ENCODE measurements at places on chromosomes 6 and 20.

DNA sequence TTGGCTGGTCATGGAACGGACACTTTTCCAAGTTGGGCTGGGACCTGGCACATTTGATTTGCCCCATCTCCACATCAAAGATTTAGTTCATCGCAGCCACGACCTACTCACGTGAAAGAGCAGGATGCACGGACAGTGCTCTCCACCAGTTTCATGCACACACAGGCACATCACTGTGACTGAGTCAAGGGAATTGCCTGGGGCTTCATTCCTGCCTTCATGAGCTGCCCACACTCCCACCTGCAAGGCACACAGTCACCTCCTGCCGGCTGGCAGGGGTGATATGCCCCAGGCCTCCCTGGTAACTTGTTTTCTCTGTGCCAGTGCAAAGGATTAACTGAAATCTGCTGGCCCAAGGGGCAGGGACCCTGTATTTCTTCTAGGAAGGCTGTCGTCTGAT is 23.3 kb upstream of the CST1 start:
- DNase-seq: no peak

DNA sequence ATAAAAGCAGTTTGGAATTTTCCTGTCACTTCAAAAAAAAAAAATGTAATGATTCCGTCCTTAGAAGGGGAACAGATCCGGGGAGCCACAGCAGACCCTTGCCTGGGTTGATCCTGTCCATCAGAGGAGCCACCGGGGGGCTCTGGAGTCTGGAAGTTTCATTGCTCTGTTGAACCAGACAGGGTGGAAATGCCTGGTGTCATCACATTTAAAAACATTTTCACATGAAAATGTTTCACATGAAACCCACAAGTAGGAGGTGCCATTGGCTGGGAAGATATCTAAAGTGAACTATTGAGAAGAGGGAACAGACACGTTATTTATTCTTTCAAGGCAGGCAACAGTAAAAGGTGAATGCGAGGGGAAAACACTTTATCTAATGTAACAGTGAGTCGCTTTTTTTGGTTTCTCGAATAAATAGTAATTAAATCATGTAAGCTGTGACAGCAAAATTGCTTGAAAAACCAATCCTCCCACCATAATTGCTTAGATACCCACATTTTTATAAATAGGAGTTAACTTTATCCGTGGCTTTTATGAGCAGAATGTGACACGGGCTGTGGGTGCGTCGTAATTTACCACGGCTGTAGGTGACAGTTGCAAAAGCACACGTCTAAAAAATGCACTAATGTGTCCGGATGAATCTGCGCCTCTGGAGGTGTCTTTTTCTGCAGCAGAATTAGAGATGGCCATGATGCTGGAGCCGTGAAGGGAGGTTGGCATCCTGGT is 323.4 kb downstream of the TAF4 start:
- peak; percentile 17 for DNase-seq

- DNase-seq: no peak
These were observed 27.4 kb downstream of the BTBD9 start for GRCh38 chr6:38612143-38612965.

DNA sequence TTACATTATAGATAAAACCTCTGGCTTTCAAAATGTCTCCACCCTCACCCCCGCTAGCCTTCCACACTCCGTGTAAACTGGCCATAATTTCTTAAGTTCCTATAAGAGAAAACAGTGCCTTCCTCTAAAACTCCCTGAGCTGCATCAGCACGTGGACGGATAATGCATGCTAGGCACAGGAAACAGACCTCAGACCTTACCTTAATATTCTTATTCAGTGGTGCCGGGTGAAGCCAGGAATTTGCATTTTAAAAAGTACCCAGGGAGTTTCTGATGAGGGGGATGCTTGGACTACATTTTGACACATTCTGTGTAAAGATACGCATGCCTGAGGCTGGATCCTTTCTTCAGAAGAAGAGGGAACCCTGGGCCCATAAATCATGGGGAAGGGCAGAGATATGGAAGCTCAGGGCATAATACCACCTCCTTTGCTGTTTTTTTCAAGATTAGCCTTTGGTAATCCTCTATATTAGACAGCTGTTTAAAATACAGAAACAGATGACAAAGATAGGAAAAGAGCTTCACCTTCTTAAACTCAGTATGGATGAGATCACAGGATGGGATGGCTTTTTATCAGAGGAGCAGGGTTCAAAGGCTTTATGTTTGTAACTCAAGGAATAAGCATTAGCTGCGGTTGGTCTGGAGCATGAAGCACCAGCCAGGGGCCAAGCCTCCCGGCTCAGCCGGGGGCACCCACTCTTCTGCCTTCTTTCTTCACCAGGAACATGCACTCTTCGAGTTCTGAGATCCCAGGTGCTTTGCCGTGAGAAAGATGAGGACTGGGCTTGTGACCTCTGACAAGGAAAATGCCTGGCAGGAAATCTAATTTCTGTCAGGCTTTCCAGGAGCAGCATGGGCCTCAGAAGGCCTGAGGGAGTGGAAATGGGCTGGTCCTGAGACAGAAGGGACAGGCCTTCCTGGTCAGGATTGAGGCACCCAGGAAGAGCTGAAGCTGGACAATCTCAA is 218.1 kb upstream of the SOX4 start:
- no peak for DNase-seq

DNA sequence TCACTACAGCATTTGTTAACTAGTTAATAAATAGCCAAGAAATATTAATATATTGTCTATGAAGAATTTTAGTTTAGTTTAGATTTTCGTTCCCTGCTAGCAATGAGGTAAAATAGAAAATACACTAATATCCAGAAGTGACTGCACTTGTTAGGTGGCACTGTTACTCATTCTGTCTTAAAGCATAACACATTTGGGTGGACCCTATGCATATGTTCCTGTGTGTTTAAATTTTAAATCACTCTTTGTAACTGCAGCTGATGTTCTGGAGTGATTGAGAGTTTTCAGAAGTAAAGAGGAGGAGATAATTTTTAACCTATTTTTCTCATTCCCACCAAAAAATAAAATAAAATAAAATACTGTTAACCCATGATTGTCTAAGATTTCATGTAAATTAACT is 73.9 kb upstream of the SOX4 start:
- DNase-seq: no peak

GRCh38 chr6:104540743-104541142 is 319.0 kb downstream of the HACE1 start:
- DNase-seq: no peak

DNA sequence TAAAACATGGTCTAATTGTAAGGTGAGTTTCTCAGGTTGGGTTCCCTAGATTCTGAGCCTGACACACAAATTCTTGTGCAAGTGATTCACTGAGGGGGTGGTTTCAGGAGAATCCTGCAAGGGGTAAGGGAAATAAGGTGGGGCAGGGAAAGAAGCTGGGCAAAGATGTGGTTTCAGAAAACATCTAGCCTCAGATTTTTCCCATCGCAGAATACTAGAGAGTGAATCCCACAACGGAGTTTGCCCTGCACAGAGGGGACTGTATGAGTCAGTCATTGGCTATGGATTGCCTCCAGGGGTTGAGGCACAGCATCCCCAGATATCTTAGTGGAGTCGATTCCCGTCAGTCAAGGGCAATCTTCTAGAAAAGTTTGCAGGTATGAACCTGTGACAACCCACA is 65.2 kb downstream of the PRL start:
- no peak for DNase-seq

DNA sequence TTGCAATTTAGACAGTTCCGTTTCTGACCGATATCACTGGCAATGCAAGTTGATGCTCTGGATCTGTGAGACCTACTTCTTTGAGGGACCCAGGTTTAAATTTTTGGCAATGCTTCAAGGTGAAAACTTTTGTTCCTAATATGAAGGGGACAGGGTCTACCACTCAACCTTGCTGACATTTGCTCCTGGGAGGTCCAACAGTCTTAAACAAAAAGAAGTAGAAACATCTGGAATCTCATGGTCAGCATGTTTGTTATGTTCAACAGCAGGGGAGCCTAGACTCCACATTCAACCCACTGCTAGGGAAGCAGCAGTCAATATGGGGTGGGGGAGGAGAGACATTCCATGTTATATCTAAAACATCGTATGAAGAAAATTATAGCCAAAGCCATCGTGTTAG is 196.4 kb downstream of the SIM1 start:
- no peak for DNase-seq

DNA sequence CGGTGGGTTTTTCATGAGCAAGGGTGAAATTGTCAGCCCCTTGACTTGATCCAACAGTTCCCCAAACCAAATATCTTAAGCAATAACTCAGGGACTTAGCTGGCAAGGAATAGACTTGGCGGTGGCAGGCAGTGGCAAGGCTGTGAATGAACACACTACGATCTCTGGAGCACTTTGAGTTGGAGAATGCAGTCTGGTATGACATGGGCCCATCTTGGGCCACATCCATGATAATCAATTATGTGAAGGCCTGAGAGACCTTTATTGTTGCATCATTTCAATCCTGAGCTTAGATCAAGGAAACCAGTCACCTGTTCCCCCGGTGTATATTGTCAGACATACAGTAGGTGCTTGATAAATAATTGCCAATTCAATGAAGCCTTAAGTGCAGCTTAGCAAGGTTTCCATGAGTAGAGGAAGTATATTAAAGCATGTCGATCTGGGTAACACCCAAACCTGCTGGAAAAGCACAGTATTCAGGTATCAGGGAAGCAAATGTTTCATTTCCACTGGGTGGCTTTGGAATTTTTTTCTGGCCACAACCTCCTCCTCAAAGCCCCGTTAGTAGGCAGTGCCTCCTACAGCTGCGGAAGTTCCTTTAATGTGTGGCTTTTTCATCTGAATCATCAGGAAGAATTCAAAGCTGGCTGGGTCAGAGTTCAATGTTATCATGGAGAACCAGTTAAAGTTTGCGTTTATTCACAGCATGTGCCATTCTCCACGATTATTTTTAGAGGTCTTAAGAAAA is 10.2 kb downstream of the CASS4 start:
- no peak for DNase-seq

DNA sequence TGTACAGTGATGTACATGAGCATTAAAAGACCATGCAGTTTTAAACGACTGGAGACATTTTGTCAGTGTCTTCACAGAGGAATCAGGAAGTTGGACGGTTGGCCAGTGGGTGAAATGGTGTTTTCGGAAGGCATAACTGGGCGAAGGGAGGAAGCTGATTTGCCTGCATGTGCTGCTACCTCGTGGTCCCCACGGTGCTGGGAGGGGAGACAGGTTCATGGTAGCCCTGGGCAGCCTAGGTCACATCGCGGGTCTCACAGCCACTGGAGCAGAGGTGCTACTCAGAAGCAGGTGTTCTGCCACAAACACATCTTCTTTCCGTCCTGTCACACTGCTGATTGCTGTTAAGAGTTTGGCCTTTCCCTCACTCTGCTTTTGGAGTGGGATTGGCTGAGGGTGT is 35.2 kb downstream of the HIVEP1 start:
- no peak for DNase-seq

GRCh38 chr6:122825163-122825562 is 36.1 kb downstream of the SMPDL3A start:
- no peak for DNase-seq

DNA sequence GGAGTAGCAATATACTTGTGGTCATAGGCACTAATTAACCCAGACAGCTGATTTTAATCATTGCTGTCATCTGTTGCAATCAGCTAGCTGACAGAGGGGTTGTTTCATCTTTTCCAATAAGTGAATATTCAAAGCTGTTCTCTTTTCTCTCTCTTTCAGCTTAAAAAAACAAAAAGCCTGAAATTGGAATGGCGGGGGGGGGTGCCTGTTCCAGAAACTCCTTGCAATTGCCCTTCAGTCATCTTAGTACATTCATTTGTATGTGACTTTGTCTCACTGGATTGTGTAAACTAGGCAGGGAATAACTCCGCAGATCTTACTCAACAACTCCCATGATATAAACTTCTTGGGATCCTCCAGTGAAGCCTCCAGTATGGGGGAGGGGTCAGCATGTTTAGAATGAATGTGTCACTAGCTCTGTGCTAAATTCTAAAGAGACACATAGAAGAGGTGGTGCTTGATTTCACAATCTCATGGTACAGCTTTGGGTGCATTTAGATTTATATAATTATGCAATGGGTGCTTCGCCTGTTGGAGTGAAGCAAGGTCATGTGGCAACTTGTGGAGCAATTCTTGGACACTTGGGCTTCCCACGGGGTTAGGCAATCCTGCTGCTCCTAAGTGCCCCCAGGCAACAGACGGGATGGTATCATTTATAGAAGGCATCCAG is 40.1 kb downstream of the SLC24A3 start:
- no peak for DNase-seq

GRCh38 chr6:22892452-22892851 is 323.1 kb downstream of the HDGFL1 start:
- DNase-seq: no peak

GRCh38 chr6:148441454-148441911 is 98.8 kb downstream of the SASH1 start:
- DNase-seq: no peak

DNA sequence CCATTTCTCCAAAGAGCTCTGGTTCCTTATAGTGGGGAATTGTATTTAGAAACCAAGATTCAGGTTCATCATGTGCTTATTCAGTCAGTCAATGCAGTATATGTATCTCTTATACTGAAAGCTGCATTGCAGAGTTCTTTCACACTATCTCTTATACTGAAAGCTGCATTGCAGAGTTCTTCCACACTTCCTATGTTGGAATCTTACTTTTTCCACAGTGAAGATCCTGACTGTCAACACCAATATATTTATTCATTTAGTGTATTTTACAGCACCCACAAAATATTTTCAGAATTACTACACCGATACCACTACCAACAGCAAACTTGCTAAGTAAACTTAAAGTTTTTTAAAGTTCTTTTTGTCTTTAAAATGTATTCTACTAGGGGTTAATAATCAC is 349.3 kb upstream of the MMS22L start:
- no peak for DNase-seq

DNA sequence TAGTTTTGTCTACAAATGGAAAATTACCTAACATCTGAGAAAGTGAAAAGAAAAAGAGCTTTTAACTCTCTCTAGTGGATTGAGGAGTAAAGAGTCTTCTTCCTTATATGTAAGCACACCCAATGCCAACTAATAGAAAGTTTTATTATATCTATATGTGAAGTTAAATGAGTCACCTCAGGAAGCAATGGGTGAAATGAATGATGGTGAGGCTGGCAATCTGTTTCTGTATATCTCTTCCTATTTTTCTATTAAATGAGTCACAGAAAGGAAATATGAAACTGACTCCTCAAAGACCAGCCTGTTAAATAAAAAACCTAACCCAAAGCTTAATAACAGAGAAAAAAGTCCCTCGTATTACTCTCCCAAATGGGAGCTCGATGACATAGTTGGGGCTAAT is 71.3 kb downstream of the OTOR start:
- no peak for DNase-seq

- DNase-seq: no peak
These were observed 146.1 kb downstream of the TFAP2A start for GRCh38 chr6:10268611-10269310.

DNA sequence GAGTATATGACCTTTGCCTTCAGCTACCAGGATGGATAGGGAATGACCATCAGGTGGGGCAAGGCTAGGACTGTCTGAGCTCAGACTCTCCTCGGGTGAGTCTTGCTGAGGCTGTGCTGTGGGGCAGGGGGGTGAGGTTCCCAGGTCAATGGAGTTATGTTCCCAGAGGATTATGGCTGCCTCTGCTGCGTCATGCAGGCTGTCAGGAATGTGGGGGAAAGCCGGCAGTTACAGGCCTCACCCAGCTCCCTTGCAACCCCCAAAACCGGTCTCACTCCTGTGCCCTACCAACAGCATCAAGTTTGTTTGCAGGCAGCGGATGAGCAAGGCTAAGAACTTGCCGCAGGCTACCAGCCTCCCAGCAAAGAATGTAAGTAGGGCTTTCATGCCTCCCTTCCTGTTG is 93.5 kb downstream of the ESR1 start:
- no peak for DNase-seq

- DNase-seq: no peak
These were observed 13.0 kb downstream of the CUL7 start for GRCh38 chr6:43040542-43041257.

Measured in midbrain (tissue), 1 donor.